Right lobe of liver (tissue), 6 donors: ENCODE measurements at places on chromosomes 12 and 14.

DNA sequence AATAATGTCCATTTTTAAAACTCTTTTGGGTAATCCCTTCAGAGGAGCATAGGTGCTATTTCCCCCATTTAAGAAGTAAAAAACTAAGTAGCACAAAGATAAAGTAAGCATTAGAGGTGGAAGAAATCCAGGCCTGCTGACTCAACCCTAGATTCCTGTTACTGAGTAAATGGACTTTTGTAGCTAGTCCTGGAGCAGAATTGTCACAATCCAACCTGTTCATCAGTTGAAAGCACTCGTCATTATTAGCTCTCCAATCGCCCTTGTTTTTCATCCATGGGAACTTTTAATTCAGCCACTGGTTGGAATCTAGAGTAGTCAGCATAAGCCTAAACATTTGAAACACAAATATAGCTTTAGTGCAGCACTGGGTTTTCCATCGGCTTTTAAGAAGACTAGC, 139.5 kb upstream of the AMIGO2 start:
- no peak overlapping the region for H3K4me3 ChIP-seq
- H3K36me3 ChIP-seq = no peaks in the 10 kb centered on the region
- DNase-seq = no peak
- H3K27me3 ChIP-seq = no peaks in the 10 kb centered on the region

DNA sequence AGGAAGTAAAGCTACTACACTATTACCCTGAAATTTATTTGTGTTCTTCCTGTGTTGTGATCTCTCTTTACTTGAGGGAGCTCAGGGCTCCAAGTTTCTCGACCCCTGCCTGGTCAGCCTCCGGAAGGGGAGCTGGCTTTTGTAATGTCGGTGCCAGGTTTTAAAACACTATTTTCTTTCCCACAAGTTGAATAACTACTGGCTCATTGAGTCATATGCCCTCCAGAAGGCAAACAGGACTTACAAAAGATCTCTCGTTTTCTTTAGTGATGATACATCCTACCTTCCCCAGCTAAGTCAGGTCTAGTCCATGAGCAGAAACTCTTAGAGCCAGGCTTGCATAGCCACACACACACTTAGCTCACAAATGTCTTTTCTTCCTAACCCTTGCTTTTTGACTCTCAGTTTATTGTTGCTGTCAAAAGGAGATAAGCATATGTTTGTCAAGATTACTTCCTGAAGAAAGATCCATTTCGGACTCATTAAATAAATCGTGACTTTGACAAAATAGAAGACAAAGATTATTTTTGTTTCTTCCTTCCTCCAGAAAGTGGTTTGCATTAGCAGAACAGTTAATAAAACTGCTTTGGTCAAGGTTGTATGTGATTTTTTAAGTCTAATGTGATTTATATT, 209.8 kb upstream of the FLRT2 start:
- H3K4me3 ChIP-seq = no peak overlapping the region
- H3K27me3 ChIP-seq = no peaks in the 10 kb centered on the region
- no peak for DNase-seq
- no peaks in the 10 kb centered on the region for H3K36me3 ChIP-seq
- no peaks in the 10 kb centered on the region for H3K4me1 ChIP-seq
- no peak overlapping the region for H3K27ac ChIP-seq

DNA sequence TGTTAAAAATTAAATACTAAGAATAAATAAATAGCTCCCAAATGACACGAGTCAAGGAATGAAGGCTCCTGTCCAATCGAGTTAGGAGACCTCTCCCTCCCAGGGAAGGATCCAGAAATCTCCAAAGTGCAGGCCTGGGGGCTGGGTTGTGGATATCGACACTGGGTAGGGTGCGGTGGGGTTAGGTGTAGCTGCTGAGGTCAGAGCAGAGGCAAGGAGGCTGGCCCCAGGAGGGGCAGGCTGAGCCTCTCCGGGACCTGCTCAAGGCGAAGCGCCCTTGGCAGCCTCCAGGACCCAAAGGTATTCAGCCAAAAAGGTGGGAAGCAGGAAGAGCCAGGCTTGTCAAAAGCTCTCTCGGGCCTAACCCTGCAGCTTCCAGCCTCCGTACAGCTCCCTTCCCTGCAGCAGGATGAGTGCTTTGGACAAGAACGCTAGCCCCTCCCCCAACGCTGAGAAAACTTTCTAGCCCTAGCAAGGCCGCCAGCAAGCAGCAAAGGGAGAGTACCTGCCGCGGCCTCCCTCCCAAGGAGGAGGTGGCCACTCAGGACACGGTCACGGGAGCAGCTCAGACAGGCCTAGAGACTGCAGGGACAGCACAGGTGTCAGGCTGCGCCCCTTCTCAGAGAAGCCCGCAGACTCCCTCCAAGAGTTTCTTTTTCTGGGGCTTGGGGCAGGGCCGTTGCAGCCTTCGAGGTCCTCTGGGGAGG, 3.7 kb upstream of the PNMA1 start:
- no peak for DNase-seq
- peaks cover 8% of the 10 kb centered on the region for H3K4me1 ChIP-seq
- no peak overlapping the region for H3K4me3 ChIP-seq
- no peak overlapping the region for H3K27ac ChIP-seq

- H3K27me3 ChIP-seq = no peaks in the 10 kb centered on the region
- H3K27ac ChIP-seq = no peak overlapping the region
- H3K4me1 ChIP-seq = no peaks in the 10 kb centered on the region
- no peak for DNase-seq
- H3K36me3 ChIP-seq = no peaks in the 10 kb centered on the region
Measured at GRCh38 chr12:58703866-58704265, 216.4 kb downstream of the LRIG3 start.

- DNase-seq = no peak
- no peaks in the 10 kb centered on the region for H3K4me1 ChIP-seq
- H3K4me3 ChIP-seq = no peak overlapping the region
- H3K27me3 ChIP-seq = no peaks in the 10 kb centered on the region
- H3K36me3 ChIP-seq = no peaks in the 10 kb centered on the region
Measured at GRCh38 chr12:63981343-63981742, 136.8 kb downstream of the SRGAP1 start.

- no peaks in the 10 kb centered on the region for H3K36me3 ChIP-seq
- H3K4me1 ChIP-seq = peaks cover 7% of the 10 kb centered on the region
- peak overlapping the region; percentile 65 for H3K4me3 ChIP-seq
- H3K27ac ChIP-seq = peak overlapping the region; percentile 98
Measured at GRCh38 chr12:14768823-14769405, 34.4 kb downstream of the WBP11 start.

- H3K27me3 ChIP-seq = no peaks in the 10 kb centered on the region
- H3K4me3 ChIP-seq = no peak overlapping the region
- DNase-seq = no peak
- H3K27ac ChIP-seq = no peak overlapping the region
Measured at GRCh38 chr14:36035675-36036074, 140.8 kb downstream of the PTCSC3 start.
